ENCODE measurements at places on chromosomes 7 and 10.

- no peaks in the 10 kb centered on the region for H3K4me1 ChIP-seq
- H3K4me3 ChIP-seq = no peak overlapping the region
- H3K36me3 ChIP-seq = peaks cover 55% of the 10 kb centered on the region
These were observed 38.6 kb downstream of the RBM33 start for GRCh38 chr7:155683098-155683497.

GRCh38 chr10:33032654-33033151 is 74.7 kb upstream of the ITGB1 start:
- no peaks in the 10 kb centered on the region for H3K36me3 ChIP-seq
- H3K27ac ChIP-seq = no peak overlapping the region
- no peak for DNase-seq
- H3K27me3 ChIP-seq = no peaks in the 10 kb centered on the region
- H3K4me3 ChIP-seq = no peak overlapping the region
- H3K4me1 ChIP-seq = no peaks in the 10 kb centered on the region

GRCh38 chr10:98170249-98171117 is 36.0 kb downstream of the R3HCC1L start:
- H3K27me3 ChIP-seq = no peaks in the 10 kb centered on the region
- H3K27ac ChIP-seq = no peak overlapping the region
- H3K4me1 ChIP-seq = no peaks in the 10 kb centered on the region
- peak; percentile 48 for DNase-seq

DNA sequence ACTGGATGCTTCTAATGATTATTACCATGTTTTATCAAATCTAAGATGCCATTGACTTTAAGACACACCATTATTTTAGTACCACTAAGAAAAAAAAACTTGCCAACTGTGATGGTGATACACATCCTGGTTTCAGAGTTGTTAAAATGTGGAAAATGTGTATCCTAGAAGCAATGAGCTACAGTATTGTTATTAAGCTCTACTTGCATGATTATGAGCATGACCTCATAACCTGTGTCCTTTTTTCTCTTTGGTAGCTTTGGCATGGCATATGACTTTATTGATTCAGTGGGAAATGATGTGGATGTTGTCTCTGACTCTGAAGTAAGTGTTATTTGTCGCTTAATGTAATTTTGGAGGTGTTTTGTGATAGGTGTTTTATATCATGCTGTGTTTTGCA is 3.3 kb downstream of the EDRF1 start:
- no peaks in the 10 kb centered on the region for H3K27me3 ChIP-seq
- peaks cover 19% of the 10 kb centered on the region for H3K36me3 ChIP-seq
- DNase-seq = no peak
- H3K27ac ChIP-seq = no peak overlapping the region
- peaks cover 12% of the 10 kb centered on the region for H3K4me1 ChIP-seq

DNA sequence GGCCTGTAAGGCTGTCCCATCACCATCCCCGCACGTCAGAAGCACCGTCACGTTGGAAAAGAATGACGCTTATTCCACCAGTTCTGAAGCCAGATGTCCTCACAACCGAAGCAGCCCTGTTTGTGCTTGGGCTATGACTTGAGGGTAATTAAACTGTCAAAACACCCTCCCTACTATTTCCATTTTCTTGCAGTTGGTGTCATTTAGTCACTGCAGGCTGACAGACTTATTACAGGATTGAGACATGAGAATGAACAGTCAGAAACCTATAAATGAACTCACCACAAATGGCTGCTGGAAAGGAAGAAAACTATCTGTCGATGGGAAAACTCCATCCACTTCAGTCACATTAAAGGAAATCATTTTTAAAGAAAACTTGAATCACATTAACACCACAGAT is 85.3 kb downstream of the VOPP1 start:
- no peaks in the 10 kb centered on the region for H3K27me3 ChIP-seq
- H3K4me1 ChIP-seq = peaks cover 26% of the 10 kb centered on the region
- no peak overlapping the region for H3K27ac ChIP-seq

DNA sequence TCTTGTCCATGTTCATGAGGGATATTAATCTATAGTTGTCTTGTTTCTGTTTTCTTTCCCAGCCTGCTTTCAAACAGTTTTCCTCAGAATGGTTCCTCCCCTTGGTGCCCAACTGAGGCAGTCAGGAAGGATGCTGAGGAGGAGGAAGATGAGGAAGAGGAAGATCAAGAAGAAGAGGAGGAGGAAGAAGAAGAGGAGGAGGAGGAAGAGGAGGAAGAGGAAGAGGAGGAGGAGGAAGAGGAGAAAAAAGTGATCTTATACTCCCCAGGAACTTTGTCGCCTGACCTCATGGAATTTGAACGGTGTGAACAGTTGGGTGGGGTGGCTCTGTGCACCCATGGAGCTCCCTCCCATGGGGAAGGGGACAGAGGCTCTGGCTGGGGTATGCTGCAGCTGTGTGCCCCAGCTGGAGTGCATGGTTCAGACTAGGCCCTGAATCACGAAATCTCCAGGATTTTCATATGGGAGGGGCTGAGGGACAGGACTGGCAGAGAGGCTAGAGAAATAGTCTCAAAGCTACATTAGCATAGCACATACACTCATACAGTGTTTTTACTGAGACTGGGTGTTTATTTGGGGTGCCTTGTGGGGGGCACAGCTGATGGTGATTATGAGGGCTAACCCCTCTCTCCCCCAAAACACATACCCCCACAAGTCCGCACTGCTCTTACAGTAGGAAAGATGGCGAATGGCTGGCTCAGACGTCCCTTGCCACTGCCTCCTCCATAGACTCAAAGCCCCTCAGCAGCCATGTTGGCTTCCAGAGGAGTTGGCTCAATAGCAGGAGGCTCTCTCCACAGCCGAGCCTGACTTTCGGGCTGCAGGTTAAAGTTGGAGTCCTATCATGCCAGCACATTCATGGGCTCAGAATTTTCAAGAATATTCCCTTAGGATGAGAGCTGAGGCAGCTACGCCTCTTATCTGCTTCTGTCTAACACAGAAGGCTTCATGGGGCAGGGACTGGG is 11.9 kb downstream of the STRA8 start:
- no peak overlapping the region for H3K27ac ChIP-seq
- no peak for DNase-seq
- no peaks in the 10 kb centered on the region for H3K27me3 ChIP-seq

GRCh38 chr7:39567294-39567693 is 1.1 kb downstream of the YAE1 start:
- no peak overlapping the region for H3K27ac ChIP-seq
- peak overlapping the region; percentile 85 for H3K4me3 ChIP-seq
- DNase-seq = no peak
- no peaks in the 10 kb centered on the region for H3K27me3 ChIP-seq
- peaks cover 5% of the 10 kb centered on the region for H3K4me1 ChIP-seq
- peaks cover 11% of the 10 kb centered on the region for H3K36me3 ChIP-seq

DNA sequence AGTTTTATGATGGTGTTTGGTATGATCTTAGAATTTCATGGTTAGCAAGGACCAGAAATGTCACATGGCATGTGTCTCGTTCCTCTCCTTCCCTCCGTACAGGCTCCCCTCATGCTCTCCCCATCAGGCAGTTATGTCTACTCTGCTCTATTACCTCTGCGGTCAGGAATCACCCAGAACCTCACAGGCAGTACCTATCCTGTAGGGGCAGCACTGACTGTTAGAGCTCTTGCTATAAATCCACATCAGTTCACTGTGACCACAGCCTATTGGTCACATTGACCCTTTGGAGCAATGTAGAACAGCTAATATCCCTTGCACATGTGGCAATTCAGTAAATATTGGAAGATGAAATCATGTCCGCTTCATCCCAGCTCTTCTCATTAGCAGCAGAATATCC is 151.8 kb downstream of the WNT2 start:
- no peak overlapping the region for H3K4me3 ChIP-seq
- DNase-seq = no peak
- no peaks in the 10 kb centered on the region for H3K36me3 ChIP-seq
- H3K4me1 ChIP-seq = no peaks in the 10 kb centered on the region

- no peak overlapping the region for H3K4me3 ChIP-seq
- no peak for DNase-seq
- no peak overlapping the region for H3K27ac ChIP-seq
- H3K4me1 ChIP-seq = peaks cover 4% of the 10 kb centered on the region
These were observed 31.9 kb upstream of the SAMD8 start for GRCh38 chr10:75079436-75080083.

GRCh38 chr10:124350806-124351205 is 67.9 kb downstream of the OAT start:
- H3K27ac ChIP-seq = no peak overlapping the region
- no peaks in the 10 kb centered on the region for H3K27me3 ChIP-seq

GRCh38 chr10:131207584-131208532 is 103.7 kb downstream of the TCERG1L start:
- DNase-seq = no peak
- H3K27me3 ChIP-seq = no peaks in the 10 kb centered on the region
- H3K27ac ChIP-seq = no peak overlapping the region
- no peaks in the 10 kb centered on the region for H3K4me1 ChIP-seq
- H3K4me3 ChIP-seq = no peak overlapping the region

GRCh38 chr7:94400643-94401427 is 6.1 kb downstream of the COL1A2 start:
- DNase-seq = no peak
- no peaks in the 10 kb centered on the region for H3K4me1 ChIP-seq
- no peaks in the 10 kb centered on the region for H3K27me3 ChIP-seq

GRCh38 chr10:94524711-94525110 is 20.9 kb upstream of the HELLS start:
- no peak overlapping the region for H3K27ac ChIP-seq
- no peaks in the 10 kb centered on the region for H3K27me3 ChIP-seq
- no peak overlapping the region for H3K4me3 ChIP-seq
- H3K36me3 ChIP-seq = no peaks in the 10 kb centered on the region

DNA sequence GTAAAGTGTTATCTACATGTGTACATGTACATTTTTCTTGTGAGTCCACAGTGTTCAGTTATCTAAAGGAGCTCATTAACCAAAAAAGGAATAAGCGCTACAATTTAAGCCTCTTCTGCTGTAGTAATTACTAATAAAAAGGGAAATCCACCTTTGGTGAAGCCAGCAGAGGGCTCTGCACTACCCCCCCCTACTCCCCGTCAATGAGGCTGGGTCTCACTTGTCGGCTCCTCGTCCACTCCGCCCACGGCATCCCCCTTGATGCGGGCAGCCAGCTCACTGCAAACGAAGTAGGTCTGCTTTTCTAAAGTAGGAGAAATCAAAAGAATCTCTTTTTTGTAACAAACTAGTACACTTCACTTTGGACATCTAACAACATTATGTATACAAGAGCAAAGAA is 4.7 kb upstream of the WASHC2A start:
- H3K4me1 ChIP-seq = no peaks in the 10 kb centered on the region
- no peaks in the 10 kb centered on the region for H3K36me3 ChIP-seq
- H3K27ac ChIP-seq = no peak overlapping the region
- no peak overlapping the region for H3K4me3 ChIP-seq

GRCh38 chr7:142616842-142617241 is 132.4 kb upstream of the PRSS1 start:
- H3K4me3 ChIP-seq = peak overlapping the region; percentile 35
- no peak for DNase-seq
- H3K27ac ChIP-seq = no peak overlapping the region
- peaks cover 2% of the 10 kb centered on the region for H3K4me1 ChIP-seq
- no peaks in the 10 kb centered on the region for H3K27me3 ChIP-seq

DNA sequence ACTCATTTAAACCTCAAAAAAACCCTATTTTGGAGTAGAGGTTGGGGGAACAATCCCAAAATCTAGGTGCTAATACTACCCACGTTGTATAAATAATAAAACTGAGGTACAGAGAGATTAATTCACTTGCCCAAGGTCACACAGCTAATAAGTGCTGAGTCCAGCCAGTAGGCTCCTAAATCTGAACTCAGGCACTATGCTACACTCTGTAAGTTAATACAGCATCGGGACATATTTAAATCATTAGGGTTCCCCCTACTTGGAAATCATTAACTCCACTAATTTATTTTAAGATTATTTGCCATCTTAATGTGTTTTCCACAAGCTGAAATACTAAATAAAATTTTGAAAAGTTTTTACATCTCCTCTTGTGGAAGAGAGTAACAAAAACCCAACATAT is 24.2 kb downstream of the PIP4K2A start:
- no peaks in the 10 kb centered on the region for H3K36me3 ChIP-seq
- H3K4me3 ChIP-seq = no peak overlapping the region
- H3K27me3 ChIP-seq = no peaks in the 10 kb centered on the region
- no peaks in the 10 kb centered on the region for H3K4me1 ChIP-seq

DNA sequence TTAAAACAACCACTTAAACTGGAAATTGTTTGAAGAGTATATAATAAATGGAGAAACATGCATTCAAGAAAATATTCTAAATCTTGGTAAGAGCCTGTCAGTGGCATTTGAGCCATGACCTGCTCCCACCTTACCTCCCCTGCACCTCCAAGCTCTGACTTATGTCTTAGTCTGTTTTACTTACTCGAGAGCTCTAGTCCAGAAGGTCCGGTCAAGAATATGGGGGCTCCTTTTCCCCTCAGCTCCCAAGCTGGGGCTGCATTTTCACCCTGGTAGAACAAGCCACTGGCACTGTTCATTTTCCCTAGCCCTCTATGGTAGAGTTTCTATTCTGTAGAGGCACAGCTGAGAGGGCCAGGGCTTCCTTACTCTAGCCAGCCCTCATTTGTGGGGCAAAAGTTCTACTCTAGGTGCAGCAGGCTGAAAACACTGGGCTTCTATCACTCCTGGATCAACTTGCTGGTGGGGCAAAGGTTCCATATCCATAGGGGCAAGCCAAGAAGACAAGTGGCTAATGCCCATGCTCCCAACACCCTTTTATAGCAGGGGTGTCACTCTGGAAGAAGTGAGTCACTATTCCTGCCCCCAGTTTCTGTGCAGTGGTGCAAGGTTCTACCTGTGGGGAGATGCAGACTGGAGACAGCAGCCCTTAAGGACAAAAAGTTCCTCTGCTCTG is 40.6 kb downstream of the ZNF438 start:
- H3K4me3 ChIP-seq = no peak overlapping the region
- DNase-seq = no peak
- H3K27me3 ChIP-seq = no peaks in the 10 kb centered on the region
- no peaks in the 10 kb centered on the region for H3K4me1 ChIP-seq
- no peaks in the 10 kb centered on the region for H3K36me3 ChIP-seq

DNA sequence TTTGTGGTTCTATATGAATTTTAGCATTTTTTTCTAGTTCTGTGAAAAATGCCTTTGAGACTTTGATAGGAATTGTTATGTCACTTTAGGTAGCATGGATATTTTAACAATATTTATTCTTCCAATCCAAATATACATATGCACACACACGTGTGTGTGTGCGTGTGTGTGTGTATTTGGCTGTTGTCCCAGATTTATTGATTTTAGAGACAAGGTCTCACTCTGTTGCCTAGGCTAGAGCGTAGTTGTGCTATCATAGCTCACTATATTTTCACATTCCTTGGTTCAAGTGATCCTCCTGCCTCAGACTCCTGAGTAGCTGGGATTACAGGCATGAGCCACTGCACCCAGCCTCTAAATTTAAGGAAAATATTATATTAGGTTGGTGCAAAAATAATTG is 162.5 kb upstream of the TRIM24 start:
- no peak overlapping the region for H3K27ac ChIP-seq
- no peak for DNase-seq
- H3K36me3 ChIP-seq = no peaks in the 10 kb centered on the region
- no peaks in the 10 kb centered on the region for H3K27me3 ChIP-seq

DNA sequence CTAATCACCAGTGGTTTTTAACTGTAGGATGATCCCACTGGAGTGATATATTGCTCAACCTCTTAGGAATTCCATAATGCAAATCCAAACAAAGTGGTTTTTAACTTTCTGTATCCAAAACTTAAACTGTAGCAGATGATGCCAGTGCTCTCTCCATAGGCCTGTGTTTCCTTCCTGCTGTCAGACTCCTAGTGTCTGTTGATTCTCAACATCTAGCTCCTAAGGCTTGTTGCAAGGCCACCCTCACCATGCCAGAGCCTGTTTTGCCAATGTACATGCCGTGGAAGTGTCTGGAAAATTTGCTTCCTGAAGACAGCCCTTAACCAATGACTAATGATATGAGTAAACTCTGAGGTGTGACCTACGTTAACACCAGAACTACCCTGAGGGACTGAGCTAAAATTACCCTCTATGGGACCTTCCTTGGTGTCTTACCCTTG is 39.3 kb downstream of the C1GALT1 start:
- DNase-seq = no peak
- no peaks in the 10 kb centered on the region for H3K27me3 ChIP-seq
- no peak overlapping the region for H3K27ac ChIP-seq
- no peak overlapping the region for H3K4me3 ChIP-seq
